NCI-H187 treated with DMSO at 0.1 percent for 48 hours (cell line): ENCODE measurements at places on chromosomes 6 and 20.

DNA sequence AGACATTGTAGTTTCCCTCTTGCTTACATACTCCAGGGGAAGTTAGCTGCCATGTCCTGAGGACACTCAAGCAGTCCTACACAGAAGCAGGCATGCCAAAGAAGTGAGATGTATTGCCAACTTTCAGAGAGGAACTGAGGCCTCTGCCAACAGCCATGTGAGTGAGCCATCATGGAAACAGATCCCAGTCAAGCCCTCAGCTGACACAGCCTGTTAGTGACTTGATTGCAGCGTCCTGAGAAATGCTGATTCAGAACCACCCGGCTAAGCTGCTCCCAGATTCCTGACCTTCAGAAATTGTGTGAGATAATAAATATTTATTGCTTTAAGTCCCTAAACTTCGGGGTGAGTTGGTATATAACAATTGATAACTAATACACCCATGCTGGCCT, 38.1 kb downstream of the GSTA2 start:
- DNase-seq = no peak

- no peak for DNase-seq
Measured at GRCh38 chr6:104003803-104004516, 855.8 kb downstream of the HACE1 start.

- DNase-seq = no peak
Measured at GRCh38 chr6:134389129-134389528, 71.2 kb upstream of the SGK1 start.

DNA sequence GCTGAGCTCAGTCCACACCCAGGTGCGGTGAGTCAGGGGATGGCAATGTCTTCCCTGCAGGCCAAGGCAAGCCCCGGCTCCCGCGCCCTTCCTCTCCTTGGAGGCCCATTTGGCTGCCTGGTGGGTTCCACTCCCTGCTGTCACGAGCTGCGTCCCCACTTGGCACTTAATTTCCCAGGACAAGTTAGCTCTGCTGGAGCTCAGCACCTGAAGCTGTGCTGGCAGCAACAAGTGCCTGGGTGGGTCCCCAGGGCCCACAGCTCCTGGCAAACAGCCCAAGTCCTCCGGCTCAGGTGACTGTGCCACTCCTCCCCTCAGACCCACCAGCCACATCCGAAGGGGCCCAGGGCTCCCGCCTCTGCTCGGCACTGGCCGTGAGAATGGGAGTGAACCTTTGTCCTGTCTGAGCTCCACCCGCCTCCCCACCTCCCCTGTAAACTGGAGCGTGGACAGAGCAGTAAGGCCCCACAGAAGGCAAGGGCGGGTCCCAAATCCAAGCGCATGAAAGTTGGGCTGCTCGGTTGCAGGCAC, 16.9 kb downstream of the LAMA5 start:
- no peak for DNase-seq

DNA sequence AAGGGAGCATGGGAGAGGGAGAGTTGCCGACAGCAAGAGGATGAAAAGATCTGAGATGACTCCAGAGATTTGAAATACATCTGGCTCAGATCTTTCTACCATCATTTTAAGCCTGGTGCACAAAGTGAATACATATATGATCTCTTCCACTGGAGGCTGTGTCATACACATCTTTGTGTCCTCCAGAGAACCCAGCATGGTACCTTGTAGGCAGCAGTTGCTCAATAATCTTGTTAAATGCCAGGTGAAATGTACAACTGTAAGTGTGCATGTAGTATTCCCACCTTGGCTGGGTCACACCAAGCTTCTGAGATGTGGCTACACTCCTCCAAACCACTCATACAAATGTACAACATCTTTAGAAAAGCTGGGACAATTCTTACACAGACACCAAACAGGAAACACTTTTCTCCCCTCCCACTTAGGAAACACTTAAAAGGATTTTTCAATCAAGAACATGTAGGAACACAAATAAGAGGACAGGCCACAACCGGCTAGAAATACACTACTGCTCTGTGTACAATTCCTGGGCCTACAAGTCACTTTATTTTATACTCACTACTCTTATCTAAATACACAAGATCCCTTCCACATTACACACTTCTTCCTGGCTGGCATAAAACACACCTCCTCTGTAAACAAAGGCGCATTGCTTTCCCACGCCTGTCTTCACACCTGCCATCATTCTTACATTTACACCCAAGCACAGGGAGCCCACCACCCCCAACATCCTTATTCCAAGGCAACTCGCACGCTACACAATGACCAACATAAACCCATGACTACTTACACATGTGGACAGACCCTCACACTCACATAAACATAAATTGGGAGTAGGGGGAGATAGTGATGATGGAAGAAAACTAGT, 3.8 kb upstream of the IER3 start:
- no peak for DNase-seq

DNA sequence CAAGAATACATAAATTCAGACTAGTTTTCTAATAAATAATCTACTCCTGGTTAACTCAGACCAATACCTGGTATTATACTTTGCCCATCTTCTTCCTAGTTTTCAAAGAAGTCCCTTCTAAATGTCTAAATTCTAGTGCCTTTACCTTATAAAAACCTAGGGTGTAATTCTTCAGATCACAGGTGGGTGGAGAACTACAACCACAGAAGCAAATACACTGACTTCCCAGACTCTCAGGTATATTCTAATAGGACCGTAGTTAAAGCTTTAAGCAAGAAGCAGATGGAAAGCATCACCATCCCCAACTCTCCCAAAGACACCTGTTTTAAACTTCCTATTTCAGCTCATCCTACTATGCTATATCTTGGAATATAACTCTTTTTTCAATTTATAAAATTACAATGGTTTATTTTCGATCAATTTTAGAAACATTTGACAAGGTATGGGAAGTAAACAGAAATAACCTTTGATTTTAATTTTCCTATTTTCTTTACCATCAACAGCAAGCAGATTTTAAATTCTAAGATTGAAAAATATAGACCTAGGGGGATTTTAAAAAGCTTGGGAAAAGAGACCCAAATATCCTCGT, 15.8 kb downstream of the MAN1A1 start:
- no peak for DNase-seq

GRCh38 chr6:83860359-83860755, 868 bp downstream of the CYB5R4 start:
- DNase-seq = no peak

GRCh38 chr20:45781391-45781931, 10.2 kb downstream of the WFDC3 start:
- peak; percentile 9 for DNase-seq

- no peak for DNase-seq
Measured at GRCh38 chr6:154996841-154997311, 1.8 kb downstream of the TIAM2 start.

DNA sequence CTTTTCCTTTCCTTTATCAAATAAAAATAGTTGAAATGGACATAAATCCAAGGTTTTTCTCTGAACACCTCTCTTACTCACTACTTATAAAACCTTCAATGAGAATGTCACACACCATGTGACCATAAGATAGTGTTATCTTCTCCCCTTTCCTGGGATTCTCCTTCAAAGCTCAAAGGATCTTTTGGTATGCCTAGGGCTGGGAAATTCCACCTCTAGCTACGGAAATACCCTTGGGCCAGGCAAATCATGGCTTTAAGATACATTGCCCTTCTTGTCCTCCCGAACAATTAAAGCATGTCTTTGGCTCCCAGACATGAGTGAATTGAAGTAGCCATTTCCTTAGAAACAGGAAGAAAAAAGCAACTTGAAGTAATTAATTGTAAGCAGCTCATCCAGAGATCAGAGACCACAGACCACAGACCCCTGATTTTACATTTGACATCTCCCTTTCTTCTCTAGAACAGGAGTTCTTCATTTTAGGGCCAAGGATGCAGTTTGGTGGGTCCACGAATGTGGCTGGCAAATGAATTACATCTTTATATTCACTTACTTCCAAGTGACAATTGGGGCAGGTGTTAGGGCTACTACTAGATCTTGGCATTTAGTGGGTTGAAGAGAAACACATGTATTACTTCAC, 4.1 kb downstream of the PLCB4 start:
- no peak for DNase-seq

GRCh38 chr20:62337558-62338293, 29.4 kb downstream of the LAMA5 start:
- DNase-seq = no peak

DNA sequence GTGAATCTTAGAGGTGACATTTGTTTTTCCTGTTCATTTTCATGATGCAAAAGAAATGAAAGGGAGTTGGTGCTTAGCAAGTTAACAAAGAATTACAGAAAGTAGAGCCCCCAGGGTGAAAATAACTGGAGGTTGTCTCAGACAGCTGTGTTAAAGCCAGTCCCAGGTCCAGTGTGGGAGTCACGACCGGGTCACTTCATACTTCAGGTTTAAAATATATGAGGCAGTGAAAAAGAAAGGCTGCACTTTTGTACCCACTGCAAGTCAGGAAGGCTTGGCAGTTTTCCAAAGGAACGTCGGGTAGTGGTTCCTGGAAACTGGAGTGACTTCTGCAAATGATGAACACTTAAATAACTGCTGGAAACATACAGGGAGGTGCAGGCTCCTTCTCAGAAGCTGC, 91.5 kb upstream of the THBS2 start:
- no peak for DNase-seq
